ENCODE measurements at places on chromosomes 11 and 22. TPM values are rescaled to one million over a fixed set of nuclear protein-coding genes. Genes with fewer than 3 reads are reported as not detected.

DNA sequence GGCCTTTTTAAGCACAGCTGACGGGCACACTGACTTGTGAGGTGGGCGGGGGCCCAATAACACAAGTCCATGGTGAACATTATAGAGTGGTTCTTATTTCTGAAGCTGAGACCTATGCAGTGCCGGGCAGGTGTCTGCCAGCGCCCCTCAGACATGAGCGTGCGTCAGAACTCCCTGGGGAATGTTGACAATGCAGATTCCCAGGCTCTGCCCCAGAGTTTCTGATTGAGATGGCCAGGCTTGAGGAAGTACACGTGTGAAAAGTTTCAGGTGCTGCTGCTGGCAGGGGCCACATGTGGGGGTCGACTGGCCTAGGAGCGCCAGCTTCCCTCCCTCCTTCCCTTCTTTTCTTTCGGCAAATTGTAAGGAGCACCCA is 46.2 kb downstream of the TPCN2 start:
- DNase-seq = no peak

DNA sequence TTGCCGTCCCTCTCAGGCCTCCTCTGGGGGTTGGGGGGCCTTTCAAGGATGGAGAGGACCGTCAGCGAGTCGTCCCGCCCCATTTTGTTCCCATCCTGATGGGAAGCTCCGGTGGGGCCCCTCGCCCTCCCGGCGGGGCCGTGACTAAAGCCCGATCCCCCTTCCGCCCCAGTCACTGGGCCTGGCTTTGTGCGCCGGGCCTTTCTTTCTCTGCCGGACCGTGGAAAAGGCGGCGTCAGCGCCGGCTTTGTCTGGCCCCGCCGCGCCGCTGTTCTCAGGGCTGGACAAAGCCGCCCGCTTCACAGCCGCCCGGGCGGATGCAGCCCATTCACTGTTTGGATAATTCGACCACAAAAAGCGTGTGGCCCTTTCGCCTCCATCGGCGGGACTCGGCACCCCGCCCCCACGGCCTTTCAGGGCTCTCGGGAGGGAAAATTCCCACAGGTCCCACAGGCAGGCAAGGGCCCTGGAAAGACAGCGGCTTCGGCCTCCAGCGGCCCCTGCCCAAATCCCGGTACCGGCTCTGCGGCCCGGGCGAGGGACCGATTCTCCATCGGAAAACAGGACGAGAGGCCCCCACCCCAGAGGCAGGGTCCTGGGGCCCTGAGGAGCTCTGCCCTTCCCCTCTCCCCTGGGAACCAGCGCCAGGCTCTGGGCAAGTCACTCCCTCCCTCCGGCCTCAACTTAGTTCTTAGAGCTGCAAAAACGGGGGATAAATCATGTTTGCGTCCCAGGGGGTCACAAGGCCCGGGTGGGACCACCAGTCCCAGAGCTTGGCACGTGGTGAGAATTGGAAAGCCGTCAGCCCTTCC is 87.2 kb downstream of the WNT7B start:
- DNase-seq = no peak

The JHY gene
- total RNA-seq = 2.4 TPM

The CAPRIN1 gene
- total RNA-seq = 231 TPM

- DNase-seq = no peak
Observed at GRCh38 chr11:114316980-114317786, 21.0 kb downstream of the NNMT start.

DNA sequence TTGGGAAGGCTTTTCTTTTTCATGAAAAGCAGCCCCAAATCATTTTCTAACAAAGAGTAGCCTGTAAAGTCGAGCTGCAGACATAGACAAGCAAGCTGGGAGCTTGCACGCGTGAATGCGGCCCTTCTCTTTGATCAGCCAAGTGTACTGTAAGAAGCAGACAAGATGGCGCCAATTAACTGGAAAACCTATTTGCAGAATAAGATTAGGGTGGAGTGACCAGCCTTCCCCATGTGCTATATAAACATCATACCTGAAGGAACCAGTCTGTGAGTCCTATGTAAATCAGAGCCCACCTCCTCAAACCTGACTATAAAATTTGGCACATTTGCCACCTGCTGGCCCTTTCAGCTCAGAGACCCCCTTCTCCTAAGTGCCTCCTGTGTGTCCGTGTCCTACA is 982.7 kb downstream of the OPCML start:
- no peak for DNase-seq
